AG09319 (cell line): ENCODE measurements at places on chromosomes 11 and 22.

- DNase-seq, result no peak
Measured at GRCh38 chr11:127890030-127890615, 697.2 kb downstream of the ETS1 start.

- DNase-seq, result no peak
Measured at GRCh38 chr11:60947700-60948099, 4.3 kb downstream of the SLC15A3 start.

- no peak for DNase-seq
Measured at GRCh38 chr22:43109921-43110443, 568 bp upstream of the BIK start.

DNA sequence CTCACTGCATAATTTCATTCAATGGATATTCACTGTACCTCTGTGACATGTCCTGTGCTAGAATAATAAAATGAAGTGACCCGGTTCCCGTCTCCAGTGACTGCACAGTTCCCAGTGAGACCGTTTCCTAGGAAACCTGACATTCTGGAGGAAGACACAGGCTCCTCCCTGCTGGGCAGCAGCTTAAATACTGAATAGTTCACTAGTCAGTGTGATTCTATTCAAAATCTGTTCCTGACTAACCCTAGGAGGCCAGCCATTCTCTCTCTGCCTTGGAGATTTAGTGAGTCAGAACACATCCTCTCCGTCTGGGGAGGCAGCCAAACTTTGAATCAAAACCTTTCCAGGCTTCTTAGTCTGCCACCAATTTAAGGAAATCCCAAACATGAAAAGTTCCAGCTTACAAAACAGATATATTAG is 11.3 kb downstream of the TRIM66 start:
- peak; percentile 90 for DNase-seq

DNA sequence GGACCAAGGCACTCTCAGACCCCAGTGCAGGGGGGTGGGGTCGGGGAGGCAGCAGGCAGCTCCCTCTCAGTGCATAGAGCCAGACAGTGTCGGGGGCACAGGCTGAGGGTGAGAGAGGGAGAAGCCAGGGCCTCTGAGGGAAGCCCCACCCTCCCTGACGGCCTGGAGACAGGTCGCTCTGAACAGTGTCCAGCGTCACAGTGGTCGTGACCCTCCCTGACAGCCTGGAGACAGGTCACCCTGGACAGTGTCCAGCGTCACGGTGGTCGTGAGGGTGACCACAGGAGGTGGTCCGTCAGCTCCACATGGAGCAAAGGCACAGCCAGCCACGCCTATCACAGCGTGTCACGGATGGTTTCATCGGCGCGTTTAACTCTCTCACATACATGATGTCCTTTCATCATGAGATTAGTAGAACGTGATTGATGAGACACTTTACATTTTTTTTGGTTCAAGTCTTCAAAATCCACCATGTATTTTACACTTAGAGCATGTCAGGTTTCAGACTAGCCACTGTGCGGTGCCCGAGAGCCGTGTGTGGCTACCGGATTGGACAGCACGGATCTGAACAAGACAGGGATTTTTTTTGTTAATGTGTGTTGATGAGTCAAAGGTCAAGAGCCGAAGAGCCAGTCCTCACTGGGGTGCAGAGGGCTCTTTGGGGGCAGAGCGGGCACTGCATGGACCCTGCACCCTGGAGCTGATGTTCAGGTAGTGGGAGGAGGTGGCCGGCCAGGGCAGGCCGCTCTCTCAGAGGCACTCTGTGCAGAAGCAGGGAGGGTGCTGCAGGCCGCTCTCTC is 23.9 kb upstream of the PANX2 start:
- DNase-seq, result no peak

- DNase-seq, result no peak
Measured at GRCh38 chr22:38953577-38954413, 3.6 kb upstream of the APOBEC3A start.

- DNase-seq, result no peak
Measured at GRCh38 chr22:35516723-35517122, 23.9 kb upstream of the RASD2 start.

GRCh38 chr11:123104697-123105096 is 42.8 kb upstream of the HSPA8 start:
- DNase-seq, result no peak

DNA sequence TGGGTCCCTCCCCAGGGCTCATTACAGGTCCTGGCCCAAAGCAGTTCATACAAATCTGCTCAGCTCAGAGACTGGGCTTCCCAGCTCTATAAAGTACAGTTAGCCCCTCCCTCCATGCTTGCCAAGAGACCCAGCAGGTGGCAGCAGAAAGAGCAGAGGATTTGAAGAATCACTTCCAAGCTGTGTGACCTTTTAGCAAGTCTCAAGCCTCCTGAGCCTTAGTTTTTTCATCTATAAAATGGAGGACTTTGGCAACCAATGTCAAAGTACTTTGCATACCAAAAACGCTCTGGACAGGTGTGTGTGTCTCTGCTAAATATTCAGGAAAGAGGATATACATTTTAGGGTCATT is 26.6 kb downstream of the RELT start:
- DNase-seq, result no peak

DNA sequence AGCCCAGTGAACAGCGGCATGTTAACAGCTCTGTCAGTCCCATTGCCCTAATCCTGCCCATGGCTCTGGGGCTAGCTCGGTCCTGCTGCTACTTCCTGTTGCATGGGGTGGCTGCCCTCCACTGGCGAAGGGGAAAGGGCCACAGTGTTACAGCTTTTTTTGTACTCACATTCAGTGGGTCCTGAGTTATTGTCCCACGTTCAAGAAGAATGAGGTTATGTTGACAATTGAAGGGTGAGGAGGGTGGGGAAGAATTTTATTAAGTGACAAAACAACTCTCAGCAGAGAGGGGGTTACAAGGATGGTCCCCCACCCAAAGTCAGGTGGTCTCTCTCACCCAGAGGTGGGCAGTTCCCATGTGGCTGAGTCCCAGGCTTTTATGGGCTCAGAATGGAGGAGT is 17.7 kb upstream of the MS4A7 start:
- no peak for DNase-seq

DNA sequence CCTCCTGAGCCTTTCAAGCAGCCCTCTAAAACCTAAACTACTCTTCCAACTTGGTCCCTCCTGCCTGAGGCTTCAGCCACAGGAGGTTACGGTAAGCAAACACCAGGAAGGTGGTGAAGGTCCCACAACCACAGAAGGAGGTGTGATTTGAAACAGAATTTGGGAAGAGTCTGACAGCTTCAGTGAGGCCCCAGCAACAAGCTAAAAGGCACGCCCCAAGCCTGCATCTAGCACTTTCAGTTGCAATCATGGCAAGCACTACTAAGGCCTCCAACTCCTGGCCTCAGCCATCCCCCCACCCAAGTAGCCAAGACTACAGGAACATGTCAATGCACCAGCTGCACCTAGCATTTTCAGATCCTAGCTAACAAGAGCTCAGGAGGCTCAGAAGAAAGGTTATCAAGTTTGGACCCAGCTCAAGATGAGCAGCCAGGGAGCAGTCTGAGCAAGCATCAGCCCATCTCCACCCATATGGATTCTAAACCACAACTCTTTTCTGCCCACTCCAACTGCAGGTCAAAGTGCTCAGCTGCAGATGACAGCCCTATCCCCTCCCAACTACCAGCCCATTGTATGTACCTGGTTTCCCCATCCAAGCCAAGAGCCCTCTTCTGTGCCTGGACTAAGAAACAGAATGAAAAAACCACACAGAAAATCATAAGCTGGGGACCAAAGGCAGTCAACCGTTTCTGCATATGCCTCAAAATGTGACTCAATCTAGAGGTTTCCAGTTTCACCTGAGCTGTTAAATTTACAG is 10.4 kb upstream of the AHNAK start:
- no peak for DNase-seq

DNA sequence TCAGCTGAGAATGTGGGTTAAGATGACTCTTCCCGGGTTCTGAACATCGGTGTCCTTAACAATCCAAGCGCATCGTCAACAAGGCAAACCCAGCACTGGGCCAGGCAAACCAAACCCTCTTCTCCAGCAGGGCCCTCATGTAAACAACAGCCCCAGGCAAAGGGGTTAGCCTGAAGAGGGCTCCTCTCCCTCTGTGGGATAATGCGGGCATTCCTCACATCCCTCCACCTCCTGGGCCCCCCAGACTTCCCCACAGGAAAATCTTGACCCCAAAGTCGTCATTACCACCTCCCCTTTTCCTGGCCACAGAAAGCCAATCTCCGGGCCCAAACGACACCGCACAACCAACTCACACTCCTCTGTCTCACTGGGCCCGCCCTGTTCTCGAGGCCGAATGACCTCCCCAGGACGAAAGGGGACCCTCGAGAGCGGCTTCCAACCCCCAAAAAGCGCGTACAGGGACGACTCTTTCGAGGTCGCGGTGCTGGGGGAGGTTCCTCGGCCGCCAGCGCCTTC is 566 bp downstream of the DDB1 start:
- no peak for DNase-seq

DNA sequence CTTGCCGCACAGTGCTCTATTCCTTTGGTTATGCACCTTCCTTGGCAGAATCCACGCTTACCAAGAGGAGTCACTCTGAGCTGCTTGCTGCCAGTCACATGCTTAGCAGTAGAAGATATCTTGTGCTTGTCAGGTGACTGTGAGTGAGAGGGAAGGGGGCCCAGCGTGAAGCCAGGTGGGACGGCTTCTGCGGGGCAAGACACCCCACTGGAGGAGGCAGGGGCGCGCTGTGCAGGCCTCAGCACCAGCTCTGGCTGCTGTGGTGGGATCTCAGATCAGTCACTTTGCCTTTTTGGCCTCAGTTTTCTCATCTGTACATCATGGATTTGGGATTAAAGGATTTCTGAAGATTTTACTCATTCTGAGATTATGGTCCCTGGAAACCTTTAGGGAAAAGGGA is 63.9 kb upstream of the B3GAT1 start:
- DNase-seq, result no peak

DNA sequence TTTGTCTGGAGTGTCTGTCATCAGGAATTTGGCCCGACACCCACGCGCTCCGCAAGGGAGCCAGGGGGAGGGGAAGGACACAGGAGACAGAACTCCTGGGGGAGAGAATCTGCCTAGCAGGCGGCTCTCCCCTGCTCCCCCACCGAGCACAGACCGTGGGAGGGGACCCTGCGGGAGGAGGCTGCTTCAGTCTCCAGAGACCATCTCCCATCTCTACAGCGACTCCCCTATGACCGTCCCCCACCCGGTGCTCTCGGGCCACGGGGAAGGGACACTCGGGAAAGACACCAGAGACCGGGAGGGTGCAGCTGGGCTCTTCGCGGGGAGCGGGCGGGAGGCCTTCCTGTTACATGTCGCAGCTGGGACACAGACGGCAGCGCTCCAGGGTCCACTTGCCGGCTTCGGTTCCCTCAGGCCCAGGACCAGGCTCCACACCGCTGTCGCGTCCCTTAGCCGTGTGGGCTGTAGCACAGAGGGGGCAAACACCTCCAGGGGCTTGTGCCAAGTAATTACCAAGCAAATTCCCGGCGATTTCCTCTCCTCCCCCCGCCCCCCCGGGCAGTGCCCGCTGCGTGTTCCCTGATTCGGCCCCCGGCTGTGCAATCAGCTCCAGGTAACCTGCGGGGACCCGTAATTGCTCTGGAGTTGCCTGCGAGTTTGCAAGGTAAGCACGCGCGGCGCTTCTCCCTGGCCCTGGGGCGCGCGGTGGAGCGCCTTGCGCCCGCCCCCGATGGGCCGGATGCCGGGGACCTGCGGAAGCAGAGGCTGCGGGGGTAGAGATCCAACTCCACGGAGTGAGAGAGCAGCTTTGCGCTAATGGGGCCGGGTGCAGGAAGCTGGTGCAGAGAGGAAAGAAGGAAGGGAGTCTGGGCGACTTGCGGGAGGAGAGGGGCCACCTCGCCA is 155.1 kb upstream of the CADM1 start:
- no peak for DNase-seq

- DNase-seq, result no peak
Measured at GRCh38 chr11:128924104-128924503, 18.6 kb downstream of the TP53AIP1 start.

DNA sequence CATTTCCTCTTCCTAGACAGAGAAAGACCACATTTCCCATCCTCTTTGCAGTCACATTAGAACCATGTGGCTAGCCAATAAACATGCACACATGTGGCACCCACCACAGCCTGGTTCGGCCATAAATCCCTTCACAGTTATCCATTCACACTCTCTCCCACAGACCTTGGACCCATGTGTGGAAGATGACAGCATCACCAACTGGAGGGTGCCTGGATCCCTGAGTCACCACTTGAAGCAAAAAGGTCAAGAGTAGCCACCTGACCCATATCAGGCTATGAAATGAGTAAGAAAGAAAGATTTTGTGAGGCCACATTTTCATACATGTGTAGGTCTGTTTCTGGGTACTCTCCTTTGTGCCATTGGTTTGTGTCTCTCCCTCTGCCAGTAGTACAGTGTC is 9.0 kb upstream of the TMEM121B start:
- DNase-seq, result peak; percentile 2

GRCh38 chr11:75597636-75598035 is 35.6 kb downstream of the SERPINH1 start:
- DNase-seq, result no peak

- DNase-seq, result no peak
Measured at GRCh38 chr11:68905421-68906360, 2.0 kb downstream of the IGHMBP2 start.

DNA sequence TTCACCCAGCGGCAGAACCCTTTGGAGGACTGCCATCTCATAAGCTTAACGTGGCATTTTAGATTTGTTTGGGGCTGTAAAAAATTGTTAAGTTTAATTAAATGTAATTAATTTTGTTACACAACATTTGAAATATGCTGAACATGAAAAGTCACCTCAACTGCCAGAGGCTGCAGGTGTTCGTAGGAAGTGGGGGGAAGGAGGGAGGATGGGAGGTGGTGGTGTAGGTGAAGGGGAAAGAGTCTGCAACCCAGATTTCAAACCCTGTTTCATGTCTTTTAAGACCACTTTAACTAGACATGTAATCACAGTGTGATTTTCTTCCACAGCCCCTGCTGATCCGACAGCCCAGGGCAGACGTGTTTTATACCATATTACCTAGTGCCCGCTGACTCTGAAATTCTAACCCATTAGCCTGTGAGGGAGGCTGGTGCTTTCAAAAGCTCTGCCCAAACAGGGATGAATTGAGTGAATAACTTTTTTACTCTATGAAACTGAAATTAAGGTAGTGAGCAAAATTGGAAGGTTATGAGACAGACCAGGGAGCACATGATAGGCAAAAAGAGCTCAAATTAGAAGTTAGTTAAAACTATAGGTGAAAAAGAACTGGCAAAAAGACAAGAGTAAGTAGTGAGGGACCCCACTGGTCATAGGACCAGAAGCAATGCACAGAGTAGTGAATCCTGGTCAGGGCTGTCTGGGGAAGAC is 279.8 kb downstream of the DDX10 start:
- DNase-seq, result no peak

DNA sequence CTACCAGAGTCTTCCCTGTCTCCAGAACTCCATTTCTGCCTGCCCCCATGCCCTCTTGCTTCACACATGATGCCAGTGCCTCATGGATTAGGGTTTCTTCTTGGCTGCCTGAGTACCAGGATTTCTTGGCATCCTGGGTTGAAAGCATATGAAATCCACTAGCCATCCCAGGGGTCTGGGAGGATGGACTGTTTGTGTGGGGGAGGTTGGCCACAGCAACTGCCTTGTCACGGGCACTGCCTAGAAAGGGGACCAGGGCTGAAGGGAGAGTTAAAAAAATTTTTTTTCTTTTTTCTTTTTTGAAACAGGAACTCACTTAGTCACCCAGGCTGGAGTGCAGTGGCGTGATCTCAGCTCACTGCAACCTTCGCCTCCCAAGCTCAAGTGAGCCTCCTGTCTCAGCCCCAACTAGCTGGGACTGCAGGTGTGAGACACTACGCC is 4.2 kb downstream of the USP35 start:
- no peak for DNase-seq
